Activated CD4-positive, alpha-beta T cell treated with anti-CD3 and anti-CD28 coated beads for 1 hour (primary cell): ENCODE measurements at places on chromosomes 2 and 18.

- no peak for DNase-seq
These were observed 225.0 kb downstream of the LDLRAD4 start for GRCh38 chr18:13443552-13443951.

- DNase-seq, result no peak
These were observed 1.6 kb downstream of the USP14 start for GRCh38 chr18:159933-160332.

- no peak for DNase-seq
These were observed 52.0 kb upstream of the CHN1 start for GRCh38 chr2:175057078-175057685.

GRCh38 chr2:172373766-172374165 is 53.6 kb upstream of the ITGA6 start:
- no peak for DNase-seq

GRCh38 chr2:64742678-64743077 is 89.0 kb upstream of the SERTAD2 start:
- DNase-seq, result no peak

- DNase-seq, result no peak
These were observed 92.0 kb downstream of the POU3F3 start for GRCh38 chr2:104945866-104946265.

GRCh38 chr2:128642821-128643220 is 324.2 kb upstream of the HS6ST1 start:
- DNase-seq, result no peak

- DNase-seq, result no peak
These were observed 103.3 kb upstream of the GATA6 start for GRCh38 chr18:22066083-22066485.

GRCh38 chr18:75226286-75226955 is 15.8 kb downstream of the TSHZ1 start:
- no peak for DNase-seq

- no peak for DNase-seq
These were observed 642.4 kb upstream of the RAB6C start for GRCh38 chr2:129337076-129337475.

- DNase-seq, result no peak
These were observed 56.2 kb downstream of the WDSUB1 start for GRCh38 chr2:159230145-159230877.

GRCh38 chr2:12391116-12391515 is 325.6 kb upstream of the TRIB2 start:
- no peak for DNase-seq

DNA sequence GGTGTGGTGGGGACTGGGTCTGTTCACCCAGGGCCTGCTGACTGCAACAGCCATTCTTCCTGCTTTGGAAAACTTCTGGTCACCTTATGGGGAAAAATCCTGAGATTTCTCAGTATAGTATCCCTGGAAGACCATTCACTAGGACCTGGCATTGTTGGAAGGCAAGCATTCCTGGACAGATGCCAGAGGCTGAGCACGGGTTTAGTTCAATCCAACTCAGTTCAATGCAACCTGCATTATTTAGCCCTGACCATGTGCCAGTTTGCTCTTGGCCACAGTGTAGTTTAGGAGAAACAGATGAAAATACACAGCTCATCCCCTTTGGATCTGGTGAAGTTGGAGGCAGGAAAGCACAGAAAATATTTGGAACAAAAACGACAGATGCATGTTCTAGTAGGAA is 95.9 kb downstream of the LPIN1 start:
- no peak for DNase-seq

GRCh38 chr2:200735061-200735460 is 76.6 kb upstream of the BZW1 start:
- no peak for DNase-seq

- no peak for DNase-seq
These were observed 3.5 kb upstream of the RAB27B start for GRCh38 chr18:54824761-54825160.

DNA sequence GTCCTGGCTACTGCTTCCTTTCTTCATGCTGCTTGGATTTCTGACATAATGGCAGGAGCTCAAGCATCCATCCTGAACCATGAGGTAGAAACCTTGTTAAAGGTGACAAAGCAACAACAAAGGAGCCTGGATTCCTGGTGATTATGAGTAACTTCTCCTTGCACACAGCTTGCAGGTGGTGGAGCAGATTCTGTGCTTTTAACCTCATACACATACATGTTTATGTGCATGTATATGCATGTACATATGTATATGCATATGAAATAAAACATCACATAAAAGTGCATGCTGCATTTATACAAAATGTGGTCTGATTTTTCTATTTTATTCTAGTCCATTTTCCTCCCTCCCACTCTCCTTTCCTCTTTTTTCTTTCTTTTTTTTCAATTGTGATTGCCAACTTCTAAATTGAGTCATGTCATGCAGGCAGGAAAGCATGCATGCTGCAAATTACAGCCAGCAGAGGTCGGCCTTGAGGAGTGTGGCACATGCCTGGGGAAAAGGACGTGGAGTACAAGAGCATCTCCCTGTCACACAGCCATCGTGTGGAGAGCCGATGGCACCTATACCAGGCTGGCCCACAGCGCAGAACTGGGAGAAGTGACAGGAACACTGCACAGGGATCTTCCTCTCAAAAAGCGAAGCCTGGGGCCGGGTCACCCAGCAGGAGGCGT is 17.9 kb downstream of the LCT start:
- no peak for DNase-seq

DNA sequence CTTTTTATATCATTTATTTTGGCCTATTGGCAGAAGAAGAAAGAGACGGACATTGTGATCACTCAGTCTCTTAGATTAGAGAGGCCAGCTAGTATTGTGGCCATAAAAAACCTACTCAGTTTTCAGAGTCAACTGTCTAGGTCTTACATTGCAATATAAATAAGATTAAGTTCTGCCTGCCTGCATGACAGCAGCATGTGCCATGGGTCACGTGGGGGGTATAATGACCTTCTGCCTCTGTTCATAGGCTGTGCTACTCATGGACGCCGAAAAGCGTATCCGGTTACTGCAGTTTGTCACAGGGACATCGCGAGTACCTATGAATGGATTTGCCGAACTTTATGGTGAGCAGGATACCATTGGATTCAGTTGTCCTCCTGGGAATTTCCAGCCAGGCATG is 238.5 kb downstream of the ALPK2 start:
- DNase-seq, result no peak

DNA sequence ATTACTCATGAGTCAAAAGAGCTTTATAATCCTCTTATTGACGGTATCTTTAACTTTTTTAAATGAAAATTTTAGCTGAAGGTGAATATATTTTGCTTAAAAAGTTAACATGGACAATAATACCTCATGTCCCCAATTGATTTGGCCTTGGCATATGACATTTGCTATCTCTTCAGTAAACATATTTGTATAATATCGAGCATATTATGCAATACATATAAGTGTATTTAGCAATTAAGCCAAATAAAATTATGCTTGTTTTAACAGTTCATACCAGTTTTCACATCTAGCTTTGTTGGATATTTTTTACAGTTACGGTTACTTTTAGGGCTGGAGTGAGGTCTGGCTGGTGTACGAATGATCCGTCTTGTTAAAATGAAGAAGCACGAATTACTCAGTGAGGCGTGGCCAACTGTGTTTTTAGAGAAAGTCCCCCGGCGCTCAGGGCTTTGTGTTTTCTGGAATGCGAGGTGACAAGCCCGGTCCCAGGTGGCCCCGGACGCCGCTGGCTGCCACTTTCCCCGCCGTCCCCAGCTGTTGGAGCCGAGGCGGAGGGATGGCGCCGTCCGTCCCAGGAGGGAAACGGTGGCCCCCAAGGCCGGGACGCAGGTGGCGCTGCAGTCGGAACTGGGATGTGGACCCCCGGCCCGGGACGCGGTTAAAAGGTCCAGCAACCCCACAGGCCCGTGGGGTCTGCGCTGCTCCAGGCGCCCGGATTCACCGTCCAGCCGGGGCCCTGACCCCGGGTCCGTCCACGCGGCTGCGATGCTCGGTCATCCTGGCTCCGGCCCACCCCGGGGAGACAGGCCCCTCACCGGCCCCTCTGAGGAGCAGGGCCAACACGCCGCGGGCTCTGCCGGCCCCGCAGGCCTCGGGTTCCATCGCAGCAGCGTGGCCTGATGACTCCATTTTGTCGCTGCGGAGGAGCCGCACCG is 41.3 kb downstream of the TMEM18 start:
- no peak for DNase-seq

DNA sequence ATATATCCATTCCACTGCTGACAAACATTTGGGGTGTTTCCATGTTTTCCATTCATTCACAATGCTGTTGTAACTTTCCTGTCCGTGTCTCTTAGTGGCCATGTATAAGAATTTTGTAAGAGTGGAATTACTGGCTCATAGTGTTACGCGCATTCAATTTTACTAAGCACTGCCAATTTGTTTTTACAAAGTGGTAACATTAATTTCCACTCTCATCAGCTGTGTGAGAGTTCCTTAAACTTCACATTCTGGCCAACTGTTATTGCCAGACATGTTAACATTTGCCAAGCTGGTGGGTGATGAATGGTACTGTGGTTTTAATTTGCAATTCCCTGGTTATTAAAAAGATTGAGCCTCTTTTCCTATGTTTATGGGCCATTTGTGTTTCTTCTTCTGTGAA is 134.2 kb downstream of the DTNB start:
- no peak for DNase-seq

DNA sequence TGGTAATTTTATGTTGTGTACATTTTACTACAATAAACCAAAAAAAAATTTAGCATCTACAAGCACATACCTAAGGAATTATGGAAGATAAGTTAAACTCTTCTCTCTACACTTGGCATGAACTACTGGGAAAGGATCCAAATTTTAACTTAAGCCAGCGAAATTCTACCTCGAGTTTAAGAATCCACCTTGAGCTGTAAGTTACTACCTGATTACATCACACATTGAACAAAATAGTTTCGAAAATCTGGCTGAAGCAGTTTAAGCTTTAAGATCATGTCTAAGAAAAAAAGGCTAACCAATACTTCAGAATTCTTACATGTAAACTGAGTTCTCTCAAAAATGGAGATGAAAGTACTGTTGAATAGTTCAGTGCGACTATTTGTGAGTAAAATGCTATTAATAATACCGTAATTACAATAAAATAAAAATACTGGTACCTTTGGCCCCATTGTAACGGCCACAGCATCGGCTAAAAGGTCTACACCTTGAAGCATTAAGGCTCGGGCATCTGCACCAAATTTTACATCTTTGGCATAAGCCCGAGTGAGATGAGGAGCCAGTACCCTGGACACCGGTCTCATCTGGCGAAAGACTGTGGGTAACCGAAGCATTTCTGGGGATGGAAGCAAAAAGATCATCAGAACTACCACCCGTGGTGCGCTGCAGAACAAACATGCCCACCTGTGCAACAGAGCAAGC is 1.3 kb downstream of the HSPD1 start:
- DNase-seq, result no peak

DNA sequence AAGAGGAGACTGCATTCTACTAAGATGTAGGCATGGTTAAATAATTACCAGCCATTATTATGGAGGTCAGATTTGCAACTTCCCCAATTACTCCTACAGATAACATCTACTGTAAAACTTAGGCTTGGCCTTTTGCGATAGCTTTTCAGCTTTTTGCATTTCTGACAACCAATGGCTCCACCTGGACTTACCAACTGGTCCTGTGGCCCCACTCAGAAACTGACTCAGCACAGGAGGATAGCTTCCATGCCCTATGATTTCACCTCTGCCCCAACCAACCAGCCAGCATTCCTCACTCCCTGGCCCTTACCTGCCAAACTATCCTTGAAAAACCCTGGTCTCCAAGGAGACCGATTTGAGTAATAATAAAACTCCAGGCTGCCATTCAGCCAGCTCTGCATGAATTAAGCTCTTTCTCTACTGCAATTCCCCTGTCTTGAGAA is 28.2 kb downstream of the TUBB6 start:
- no peak for DNase-seq
